Activated T-cell treated with anti-CD3 and anti-CD28 coated beads, Interleukin-2, amount 50 U/mL, for 1 hour (primary cell): ENCODE measurements at places on chromosomes 3 and 15.

GRCh38 chr3:67382536-67382935 is 271.9 kb downstream of the SUCLG2 start:
- no peak for DNase-seq

DNA sequence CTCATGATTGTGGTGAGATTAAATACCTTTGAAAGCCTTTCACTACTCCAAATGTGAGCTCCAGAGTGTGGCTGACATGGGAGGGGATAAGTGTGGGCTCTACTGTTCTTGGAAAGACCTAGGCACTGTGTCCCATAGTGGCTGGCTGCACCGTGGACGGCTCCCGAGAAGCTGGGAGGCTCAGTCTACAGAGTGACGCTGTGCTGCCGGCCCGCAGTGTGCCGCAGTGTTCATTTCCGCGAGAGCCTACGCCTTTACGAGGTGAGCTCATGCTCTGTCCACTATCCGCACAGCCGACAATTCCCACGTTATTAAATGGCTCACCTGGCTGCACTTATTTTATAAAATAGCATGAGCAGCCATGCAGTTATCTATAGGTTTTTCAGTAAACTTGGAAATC is 66.9 kb downstream of the MTHFS start:
- no peak for DNase-seq

DNA sequence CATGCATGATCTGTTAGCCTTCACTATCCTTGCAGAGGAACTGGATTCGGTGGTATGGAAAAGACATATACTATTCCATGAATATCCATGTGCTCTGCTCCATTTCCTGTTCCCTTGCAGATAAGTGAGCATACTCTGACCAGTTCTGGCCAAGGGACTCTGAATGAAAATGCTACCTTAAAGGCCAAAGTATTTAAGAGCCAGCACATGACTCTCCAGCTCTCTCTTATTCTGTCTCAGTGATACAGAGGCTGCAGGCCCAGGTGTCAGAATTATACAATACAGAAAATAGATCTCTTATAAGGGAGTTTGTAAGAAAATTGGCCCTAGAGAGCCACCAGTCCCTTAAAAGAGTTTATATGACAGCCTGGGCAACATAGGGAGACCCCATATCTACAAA is 779.7 kb upstream of the CFAP20DC start:
- DNase-seq = no peak

DNA sequence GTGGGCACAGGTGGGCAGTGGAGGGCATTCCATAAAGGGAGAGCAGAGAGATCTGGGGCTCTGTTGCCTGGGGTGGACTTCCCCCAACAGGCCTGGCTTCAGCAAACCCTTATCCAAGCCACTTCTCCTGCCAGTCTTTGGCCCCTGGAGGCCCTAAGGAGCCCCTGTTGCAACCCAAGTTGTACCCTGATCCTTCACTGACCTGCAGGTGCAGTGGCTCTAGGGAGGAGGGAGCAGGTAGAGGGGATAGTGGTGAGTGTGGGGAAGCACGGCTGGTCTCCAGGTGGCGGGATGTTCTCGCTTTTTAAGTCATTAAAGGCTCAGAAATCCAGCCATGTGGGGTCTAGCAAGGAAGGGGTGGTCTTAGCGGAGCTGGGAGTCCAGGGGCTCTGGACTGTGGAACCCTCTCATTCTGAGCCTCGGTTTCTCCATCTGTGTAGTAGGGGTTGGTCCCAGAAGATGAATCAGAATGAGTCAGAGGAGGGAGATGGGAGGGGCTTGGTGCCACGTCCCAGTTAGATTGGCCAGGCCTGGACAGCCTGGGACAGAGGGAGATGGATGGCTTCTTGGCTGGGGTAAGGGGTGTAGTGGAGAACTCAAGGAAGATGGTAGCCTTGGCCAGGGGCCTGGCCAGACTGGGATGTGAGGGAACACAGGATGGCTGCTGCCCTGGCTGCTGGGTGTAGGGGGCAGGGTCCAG is 2.6 kb downstream of the ZBTB47 start:
- no peak for DNase-seq

GRCh38 chr15:48645558-48646330 is at the start of gene FBN1:
TSS of gene FBN1 (minus strand) at chr15:48645709. CDS start at chr15:48644769, 940 bp downstream.
- no peak for DNase-seq

GRCh38 chr15:92586383-92586942 is 69.1 kb downstream of the FAM174B start:
- no peak for DNase-seq

DNA sequence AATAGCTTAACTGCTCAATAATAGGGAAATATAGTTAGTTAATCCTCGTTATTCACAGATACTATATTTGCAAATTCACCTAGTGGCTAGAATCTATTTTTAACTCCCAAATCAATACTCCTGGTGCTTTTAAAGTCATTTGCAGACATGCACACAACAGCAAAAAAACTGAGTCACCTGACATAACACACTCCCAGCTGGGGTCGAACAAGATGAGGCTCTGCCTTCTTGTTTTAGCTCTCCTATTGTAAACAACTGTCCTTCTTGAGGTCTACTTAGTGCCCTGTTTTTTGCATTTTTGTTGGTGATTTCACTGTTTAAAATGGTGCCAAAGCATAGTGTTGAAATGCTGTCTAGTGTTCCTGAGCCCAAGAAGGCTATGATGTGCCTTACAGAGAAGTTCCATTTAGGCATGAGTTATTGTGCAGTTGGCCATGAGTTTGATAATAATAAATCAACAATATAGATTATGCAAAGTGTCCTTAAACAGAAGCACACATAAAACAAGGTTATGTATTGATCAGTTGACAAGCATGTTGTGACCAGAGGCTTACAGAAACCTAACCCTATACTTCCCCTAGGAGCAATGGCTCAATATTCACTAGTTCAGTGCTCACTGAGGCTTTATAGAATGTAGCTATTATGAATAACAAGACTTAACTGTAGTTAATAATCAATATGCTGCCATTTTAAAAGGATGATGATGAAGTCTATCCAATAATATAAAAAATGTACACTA is 18.6 kb downstream of the MAP3K13 start:
- DNase-seq = no peak

- DNase-seq = no peak
Measured at GRCh38 chr3:195573611-195574496, 9.9 kb downstream of the APOD start.

DNA sequence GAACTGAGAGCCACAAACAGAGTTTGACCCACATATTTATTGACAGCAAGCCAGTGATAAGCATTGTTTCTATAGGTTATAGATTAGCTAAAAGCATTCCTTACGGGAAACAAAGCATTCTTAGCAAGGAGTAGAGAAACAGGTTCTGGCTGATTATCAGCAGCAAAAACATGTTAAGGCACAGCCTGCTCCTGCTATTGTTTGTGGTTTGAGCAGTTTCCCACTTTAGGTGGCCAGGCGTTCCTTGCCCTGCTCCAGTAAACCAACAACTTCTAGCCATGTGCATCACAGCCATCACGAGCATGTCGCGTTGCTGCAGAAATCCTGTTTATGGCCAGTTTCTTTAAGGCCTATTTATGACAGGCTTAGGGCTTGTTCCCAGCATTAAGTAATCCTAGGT is 44.7 kb upstream of the C2CD4B start:
- no peak for DNase-seq

GRCh38 chr15:81851325-81851724 is 194.5 kb downstream of the MEX3B start:
- no peak for DNase-seq

DNA sequence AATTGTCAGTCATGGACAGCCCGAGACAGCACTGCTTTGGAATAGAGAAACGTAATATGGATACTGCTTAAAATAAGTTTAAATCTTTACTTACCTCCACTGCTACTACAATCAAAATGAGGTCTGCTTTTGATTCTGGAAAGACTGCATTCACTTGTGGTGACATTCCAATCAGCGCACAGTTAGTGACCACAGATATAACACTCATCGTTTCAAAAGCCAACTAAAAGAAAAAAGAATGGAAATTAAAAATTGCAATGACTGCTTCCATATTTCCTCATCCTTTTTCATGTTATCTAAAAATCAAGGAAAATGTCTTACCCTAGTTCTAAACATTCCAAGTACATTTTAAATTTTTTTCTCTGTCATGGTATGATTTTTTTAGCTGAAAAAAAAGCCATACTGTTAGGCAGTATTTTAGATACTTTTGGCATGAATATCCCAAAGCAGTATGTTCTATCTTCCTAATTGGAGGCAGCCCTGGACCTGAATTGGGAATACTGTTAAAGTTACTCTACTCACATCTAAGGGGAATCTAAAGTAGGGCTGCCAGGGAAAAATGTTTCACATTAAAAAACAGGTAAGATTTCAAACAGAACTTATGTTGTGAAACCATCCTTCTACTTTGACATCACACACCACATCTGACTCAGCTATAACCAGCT is 72.1 kb downstream of the ANO10 start:
- DNase-seq = no peak

DNA sequence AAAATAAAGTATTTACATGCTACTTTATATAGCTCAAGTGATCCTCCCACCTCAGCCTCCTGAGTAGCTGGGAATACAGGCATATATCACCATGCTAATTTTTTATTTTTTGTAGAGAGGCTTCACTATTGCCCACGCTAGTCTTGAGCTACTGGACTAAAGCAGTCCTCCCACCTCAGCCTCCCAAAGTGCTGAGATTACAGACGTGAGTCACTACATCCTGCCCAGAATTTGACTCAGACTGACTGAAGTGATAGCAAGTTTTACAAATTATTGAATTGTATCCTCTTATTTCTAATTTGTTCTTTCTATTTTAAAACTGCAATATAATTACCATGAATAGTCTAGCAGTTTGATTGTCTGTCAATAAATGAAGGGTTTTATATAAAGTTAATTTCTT is 210.3 kb upstream of the CGNL1 start:
- no peak for DNase-seq

- DNase-seq = no peak
Measured at GRCh38 chr3:138394156-138394555, 40.3 kb upstream of the ESYT3 start.

GRCh38 chr3:46899151-46900006 is 21.9 kb downstream of the PTH1R start:
- no peak for DNase-seq

- no peak for DNase-seq
Measured at GRCh38 chr3:126682009-126682408, 22.0 kb upstream of the CHCHD6 start.

- no peak for DNase-seq
Measured at GRCh38 chr3:113128386-113129015, 82.9 kb upstream of the BOC start.

- DNase-seq = peak; percentile 66
Measured at GRCh38 chr3:152258448-152259393, 10.0 kb upstream of the MBNL1 start.

DNA sequence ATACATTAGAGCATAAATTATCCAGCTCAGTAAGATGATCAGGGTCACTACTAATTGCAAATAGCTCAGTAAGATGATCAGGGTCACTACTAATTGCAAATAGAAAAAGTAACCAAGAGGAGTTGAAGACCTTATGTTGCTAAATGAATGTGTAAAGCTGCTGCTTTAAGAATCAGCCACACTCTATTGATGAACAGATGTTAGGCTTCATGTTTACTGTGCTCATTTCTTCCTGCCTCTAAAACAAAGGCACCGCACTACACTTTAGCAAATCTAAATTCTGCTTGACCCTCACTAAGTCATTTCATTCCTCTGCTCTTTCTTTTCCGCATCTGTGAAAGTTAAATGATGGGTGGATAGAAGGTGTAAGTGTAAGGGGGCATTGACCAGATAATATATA is 92.6 kb upstream of the PLSCR4 start:
- no peak for DNase-seq

DNA sequence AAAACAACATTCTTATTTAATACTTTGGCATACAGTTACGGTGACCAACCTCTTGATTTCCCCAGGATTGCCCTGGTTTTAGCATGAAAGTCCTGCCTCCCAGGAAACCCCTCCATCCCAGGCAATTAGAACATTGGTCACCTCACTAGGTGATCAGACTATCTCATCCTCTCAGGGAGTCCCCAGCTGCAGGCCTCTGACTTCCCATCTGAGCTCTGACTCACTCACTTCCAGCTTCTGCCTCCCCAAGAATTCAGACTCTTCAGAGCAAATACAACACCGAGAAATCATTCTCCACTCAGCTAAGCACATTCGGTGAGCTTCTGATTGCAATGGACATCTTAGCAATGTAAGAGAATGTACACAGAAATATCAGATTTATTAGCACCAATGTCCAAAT is 92.4 kb upstream of the HES1 start:
- DNase-seq = no peak

DNA sequence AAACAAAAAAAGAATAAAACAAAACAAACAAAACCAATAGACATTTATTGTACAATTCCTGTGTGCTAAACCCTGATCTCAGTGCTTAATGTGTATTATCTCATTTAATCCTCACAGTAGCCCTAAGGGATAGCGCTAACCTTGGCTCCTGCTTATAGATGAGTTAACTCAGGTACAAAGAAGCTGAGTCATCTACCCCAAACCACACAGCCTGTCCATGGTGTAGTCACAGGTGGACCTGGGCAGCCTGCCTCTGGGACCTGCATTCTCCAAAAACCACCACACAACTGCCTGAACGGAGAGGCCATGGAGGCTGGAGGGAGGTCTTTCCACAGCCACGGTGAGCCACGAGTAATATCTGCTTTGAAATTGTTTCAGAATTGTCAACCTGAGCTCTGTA is 5.5 kb upstream of the CLN6 start:
- no peak for DNase-seq

- DNase-seq = no peak
Measured at GRCh38 chr15:82916161-82916952, 36.2 kb downstream of the HOMER2 start.

DNA sequence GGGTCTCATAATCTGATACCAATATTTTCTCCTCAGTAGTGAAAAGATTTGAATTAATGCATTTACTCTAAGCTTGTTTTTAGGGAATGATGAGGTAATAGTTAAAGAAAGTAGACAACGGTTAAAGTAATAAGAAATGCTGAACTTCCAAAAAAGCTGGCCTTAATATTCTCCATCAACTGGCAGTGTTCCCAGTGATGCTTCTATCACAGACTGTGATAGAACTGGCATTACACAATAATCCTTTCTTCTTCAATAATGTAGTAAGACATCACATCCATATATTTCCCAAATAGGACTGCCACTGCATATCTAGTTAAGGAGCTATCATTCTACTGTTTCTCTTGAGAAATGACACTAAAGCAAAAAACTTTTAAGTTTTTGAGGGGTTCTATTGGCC is 188.7 kb downstream of the IL5RA start:
- no peak for DNase-seq

GRCh38 chr3:160114355-160114995 is 110.7 kb upstream of the C3orf80 start:
- no peak for DNase-seq
